A549 (cell line): ENCODE measurements at places on chromosomes 5 and 9.

GRCh38 chr5:39580702-39581453 lies 156.1 kb upstream of the DAB2 start:
- no peak for DNase-seq

GRCh38 chr9:91489361-91489899 lies 65.8 kb upstream of the NFIL3 start:
- DNase-seq: no peak

DNA sequence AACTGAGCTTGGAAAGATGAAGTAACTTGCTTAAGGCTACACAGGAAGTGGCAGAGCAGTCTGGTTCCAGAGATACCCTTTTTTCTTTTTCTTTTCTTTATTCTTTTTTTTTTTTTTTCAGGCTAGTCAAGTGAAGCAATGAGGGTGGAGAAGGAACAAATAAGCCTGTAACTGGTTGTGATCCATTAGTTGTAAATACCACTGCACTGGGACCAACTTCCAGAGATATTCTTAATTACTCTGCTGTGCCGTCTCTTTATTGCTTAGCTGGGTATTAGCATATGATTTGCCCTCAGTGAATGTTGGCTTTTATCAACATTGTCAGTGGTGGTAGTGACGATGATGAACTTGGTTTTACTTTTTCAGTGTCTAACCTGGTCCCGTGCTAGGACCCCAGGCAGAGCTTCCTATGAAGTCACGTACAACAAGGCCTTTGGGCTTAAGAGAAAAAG lies 26.7 kb downstream of the LNPEP start:
- no peak for DNase-seq

DNA sequence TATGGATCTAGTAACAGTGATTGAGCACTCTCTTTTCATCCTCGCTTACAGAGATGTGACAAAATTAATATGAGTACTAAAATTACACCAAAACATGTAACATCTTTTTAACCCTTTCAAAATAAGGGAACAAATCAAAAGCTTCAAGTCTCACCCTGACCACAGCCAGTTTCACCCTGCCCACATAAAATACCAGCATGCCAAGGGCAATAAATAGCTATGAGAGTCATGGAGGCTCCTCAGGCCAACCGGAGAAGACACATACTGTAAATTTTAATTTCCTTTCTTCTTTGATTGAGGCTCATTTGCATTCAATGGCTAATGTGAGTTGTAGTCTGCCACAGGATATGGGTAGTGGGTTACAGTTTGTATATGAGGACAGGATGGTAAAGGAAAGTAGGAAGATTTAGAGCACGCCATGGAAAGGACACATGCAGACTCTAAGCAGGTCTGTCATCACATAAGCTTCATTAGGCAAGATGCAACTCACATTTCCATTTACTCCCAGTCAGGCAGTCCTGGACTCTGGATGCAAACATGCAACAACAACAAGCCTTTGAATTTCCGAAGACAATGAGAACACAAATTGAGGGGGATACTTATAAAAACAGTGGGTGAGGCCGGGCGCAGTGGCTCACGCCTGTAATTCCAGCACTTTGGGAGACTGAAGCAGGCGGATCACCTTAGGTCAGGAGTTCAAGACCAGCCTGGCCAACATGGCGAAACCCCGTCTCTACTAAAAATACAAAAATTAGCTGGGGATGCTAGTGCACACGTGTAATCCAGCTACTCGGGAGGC lies 11.3 kb downstream of the IL4 start:
- no peak for DNase-seq

- DNase-seq: no peak
Measured at GRCh38 chr9:119853126-119853525, 483.9 kb upstream of the BRINP1 start.

GRCh38 chr5:176894298-176894697 lies 4.8 kb downstream of the HK3 start:
- DNase-seq: no peak

GRCh38 chr9:249025-249424 lies 34.4 kb downstream of the DOCK8 start:
- DNase-seq: no peak

- no peak for DNase-seq
Measured at GRCh38 chr5:180799194-180799593, 3.4 kb downstream of the MGAT1 start.

- no peak for DNase-seq
Measured at GRCh38 chr5:116492016-116492623, 82.5 kb downstream of the SEMA6A start.

GRCh38 chr9:89438194-89438593 lies 59.7 kb downstream of the SEMA4D start:
- no peak for DNase-seq

- no peak for DNase-seq
Measured at GRCh38 chr9:125743682-125744428, 3.3 kb upstream of the PBX3 start.

DNA sequence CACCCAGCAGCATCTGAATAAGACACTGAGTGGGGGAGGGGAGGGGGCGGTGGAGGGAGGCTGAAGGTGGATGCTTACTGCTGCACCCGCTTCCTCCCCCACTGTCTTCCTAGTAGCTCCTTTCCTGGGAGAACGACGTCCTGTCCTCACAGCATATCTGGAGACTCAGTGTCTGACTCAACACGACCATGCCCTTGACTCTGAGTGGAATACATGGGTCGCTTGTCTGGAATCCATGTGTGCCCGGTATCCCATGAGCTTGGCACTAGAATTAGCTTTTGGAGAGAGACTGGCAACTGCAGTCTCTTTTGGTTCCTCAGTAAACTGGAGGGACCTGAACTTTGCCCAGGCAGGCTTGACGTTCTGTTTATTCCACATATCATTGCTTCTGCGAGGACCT lies 125.4 kb upstream of the FAM120A start:
- DNase-seq: peak; percentile 23

DNA sequence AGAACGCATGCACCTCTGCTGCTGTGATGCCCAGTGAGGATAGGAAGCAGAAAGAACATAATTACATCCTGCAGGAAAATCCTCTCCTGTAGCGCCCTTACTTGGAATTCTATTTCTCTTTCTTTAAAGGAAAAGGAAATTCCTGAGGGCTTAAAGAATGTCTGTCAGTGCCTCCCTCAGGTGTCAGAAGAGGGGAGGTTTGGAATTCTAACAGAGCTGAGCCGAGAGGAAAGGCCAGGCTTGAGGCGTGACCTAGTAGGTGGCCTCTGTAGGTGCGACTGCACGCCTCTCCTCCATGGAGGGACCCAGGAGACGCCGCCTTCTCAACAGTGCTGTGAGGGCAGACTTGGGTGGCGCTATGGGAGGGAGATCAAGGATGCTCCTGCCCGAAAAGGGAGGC lies 55.9 kb upstream of the ERCC6L2 start:
- no peak for DNase-seq

DNA sequence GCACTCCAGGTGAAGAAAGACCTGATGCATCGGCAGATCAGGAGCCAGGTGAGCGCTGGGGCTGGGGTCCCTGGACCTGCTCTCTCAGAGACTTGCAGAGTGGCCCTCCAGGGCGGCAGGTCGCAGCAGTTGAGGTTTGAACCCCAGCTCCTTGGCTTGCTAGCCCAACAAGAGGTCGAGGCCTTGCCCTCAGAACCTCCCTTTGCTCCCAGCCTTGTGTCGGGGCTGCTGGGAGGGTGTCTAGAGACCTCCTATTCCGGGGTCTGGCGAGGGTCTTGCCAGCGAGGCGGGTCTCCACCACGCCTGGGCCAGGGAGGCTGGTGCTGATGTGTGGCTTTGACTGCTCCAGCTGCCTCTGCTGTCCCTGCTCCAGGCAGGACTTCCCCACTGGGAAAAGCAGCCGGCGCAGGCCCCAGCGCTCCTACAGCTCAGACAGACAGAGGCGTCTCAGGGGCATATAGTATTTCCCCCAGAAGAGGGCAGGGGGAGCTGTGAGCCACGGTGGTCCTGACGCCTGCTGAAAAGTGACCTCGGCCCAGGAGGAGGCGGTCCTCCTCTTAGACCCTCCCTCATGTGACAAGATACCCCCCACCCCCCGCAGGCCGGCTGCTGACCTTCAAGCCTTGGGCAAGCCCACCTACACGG lies 38.3 kb downstream of the LRSAM1 start:
- DNase-seq: no peak

GRCh38 chr9:4059437-4059836 lies 240.4 kb downstream of the GLIS3 start:
- no peak for DNase-seq

DNA sequence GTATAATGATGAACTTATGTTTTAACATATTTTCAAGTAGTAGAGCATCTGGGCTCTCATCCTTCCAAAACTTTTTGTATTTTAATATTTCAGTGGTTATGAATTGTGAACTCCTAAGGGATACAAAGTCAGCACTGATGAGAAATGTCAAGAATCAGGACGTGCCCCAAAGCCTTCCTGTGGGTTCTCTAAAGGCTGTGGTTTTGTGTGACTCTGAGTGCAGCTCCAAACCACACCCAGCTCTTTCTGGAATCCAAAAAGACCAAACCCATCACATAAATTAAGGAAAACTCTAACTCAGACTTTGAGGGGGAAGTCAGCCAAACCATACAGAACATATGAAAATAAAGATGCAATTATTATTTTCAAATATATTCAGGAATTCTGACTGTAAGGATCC lies 40.8 kb upstream of the SMU1 start:
- no peak for DNase-seq

DNA sequence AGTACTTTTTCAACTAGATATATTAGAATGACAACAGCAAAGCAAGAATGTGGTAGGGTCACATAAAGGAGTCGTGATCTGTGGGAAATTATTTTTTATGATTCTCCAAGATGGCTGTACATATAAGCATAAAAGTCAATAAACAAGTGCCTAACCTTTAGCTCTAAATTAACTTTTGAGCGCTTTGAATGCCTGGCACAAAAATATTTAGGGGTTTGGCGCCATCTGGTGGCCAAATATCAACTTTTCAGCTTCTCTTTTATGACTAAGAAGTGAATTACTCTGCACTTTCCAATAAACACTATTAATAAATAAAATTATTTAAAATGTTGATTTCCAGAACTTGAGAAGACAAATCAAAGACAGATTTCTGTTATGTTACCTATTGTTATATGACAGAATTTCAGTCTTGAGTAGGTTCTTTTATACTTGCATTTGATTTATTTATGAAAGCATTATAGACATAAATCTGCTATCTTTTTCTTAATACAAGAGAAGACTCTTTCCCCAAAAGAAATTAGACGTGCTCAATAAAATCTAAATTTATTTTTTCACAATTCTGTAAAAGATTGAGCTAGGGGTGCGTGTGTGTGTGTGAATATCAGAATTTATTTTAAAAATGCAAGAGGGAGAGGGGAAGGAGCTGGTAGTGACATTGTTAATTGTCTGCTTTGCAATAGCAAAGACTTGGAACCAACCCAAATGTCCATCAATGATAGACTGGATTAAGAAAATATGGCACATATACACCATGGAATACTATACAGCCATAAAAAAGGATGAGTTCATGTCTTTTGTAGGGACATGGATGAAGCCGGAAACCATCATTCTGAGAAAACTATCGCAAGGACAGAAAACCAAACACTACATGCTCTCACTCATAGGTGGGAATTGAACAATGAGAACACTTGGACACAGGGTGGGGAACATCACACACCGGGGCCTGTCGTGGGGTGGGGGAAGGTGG lies 36.7 kb upstream of the ARRDC3 start:
- DNase-seq: peak; percentile 76

DNA sequence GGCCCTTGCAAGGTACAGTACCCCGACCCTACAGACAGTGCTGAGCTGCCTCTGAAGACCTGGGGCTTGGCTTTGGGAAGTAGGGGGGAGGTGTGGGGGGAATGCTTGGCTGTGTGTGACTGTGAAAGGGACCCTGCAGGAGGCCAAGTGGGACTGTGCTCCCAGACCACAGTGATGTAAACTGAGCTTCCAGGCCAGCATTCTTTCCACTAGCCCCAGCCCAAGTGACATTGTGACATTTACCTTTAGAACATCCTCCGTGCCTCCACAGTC lies 31.2 kb downstream of the HMCN2 start:
- DNase-seq: no peak

DNA sequence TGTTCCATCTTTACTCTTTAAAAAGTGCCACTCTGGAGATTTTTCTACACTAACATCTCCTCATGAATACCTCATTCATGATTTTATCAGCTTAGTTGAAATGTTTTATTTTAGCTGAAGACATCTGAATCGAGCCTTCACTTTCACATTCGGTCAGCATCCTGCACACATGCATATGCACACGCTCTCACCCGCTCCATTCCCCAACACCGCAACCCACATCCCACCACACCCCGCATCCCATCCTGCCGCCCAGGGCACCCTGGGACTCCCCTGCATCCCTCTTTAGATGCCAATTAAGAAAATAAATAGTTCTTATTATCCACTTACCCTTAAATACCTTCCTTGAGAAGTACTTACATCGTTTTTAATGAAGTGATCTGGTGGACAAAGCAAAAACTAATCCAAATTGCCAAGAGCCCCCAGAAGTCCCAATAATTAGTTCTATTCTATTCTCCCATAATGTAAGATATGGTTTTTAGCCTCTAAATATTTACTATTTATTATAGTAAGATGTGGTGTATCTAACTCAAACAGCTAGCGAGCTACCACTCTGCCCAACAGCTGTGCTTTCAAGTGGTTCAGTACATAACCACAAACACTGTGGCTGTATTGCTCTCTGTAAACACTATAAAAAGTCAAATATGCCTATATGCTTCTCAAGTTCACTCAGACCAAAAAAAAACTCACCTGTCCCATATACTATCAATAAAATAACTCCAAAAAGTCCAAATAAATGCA lies 38.2 kb downstream of the GZMK start:
- no peak for DNase-seq

GRCh38 chr5:78424665-78425064 lies 64.2 kb downstream of the SCAMP1 start:
- no peak for DNase-seq

DNA sequence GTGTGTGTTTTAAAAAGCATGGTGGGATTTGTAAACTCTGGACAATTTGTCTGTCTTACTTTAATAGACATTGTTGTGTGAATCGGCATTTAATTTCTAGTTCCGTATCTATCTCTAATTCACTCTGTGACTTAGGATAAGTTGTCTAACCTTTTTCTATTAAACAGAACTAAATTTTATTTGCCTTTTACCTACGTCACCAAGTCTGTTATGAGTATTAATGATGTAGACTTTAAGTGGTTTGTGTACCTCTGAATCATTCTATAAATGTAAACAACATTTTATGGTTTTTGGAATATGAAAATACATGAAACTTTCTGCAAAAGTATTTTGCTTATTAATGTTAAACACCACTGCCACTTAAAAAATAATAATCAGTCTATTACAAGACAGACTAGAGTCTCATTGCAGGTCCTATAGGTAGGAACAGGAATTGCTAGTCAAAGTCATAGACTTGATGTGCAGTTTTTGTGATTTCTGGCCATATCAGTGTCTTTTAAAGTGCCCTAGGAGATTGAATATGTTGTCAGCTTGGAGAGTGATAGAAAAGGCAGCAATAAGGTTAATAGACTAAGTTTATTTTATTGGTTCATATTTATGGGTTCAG lies 5.6 kb downstream of the RBM27 start:
- peak; percentile 49 for DNase-seq

GRCh38 chr9:90921104-90921503 lies 119.5 kb downstream of the SYK start:
- DNase-seq: no peak
